Endothelial cell (in vitro differentiated cells): ENCODE measurements at places on chromosomes 3 and 15.

DNA sequence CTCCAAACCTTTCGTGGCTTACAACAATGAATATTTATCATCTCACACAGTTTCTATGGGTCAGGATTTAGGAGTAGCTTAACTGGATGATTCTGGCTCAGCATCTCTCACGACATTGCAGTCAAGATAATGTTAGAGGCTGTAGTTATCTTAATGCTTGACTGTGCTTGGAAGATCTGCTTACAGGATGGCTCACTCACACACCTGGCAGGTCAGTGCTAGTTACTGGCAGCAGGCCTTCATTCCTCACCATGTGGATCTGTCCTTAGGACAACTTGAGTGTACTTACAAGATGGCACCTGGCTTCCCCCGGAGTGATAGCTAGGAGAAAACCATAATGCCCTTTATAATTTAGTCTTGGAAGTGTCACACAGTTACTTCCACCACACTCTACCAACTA, 32.8 kb upstream of the OXTR start:
- DNase-seq, result no peak

GRCh38 chr15:87477737-87478686, 778.5 kb downstream of the NTRK3 start:
- DNase-seq, result no peak

DNA sequence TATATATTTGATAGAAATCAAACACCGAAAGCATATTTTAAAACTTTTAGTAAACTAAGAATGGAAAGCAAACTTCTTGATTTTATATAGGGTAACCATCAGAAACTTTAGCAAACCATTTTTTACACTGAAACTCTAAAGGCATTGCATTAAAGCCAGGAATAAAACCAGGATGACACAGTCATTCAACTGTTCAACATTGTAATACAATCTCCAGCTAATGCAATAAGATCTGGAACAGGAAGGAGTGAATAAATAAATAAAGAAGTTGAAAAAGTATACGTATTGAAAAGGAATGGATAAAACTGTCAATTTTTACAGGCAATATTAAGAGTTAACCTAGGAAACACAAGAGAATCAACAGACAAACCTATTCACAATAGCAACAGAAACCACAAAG, 181.9 kb upstream of the TTC14 start:
- DNase-seq, result no peak

DNA sequence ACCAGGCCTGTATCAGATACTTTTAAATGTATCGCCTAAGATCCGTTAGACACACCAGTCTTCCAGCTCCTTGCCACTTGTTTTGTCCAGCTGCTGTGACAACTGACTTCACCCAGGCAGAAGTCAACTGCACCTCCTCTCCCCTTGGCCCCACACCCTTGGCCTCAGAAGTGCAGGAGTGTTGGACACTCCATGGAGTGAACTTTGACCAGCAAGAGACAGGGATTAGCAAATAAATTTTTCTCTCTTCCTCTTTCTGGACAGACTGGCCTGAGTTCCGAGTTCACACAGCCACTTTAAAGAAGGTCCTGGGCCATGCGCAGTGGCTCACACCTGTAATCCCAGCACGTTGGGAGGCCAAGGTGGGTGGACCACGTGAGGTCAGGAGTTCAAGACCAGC, 2.9 kb upstream of the CLN6 start:
- DNase-seq, result no peak

DNA sequence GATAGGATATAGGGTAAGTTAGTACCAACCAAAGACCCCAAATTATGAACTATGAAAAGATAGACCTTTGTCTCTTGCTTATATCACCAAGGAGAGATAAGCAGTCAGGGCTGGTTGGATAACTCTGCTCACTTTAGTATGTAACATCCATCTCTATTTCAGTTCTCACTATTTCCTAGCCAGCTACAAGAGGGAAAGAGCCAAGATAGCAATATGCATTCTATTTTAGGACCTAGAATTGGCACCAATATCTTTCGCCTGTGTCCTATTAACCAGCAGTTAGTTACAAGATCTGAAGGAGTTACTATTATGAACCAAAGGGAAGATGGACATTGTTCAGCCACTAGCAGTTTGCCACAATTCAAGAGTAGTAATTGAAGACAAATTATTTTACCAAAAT, 457.5 kb downstream of the NSUN3 start:
- DNase-seq, result no peak

DNA sequence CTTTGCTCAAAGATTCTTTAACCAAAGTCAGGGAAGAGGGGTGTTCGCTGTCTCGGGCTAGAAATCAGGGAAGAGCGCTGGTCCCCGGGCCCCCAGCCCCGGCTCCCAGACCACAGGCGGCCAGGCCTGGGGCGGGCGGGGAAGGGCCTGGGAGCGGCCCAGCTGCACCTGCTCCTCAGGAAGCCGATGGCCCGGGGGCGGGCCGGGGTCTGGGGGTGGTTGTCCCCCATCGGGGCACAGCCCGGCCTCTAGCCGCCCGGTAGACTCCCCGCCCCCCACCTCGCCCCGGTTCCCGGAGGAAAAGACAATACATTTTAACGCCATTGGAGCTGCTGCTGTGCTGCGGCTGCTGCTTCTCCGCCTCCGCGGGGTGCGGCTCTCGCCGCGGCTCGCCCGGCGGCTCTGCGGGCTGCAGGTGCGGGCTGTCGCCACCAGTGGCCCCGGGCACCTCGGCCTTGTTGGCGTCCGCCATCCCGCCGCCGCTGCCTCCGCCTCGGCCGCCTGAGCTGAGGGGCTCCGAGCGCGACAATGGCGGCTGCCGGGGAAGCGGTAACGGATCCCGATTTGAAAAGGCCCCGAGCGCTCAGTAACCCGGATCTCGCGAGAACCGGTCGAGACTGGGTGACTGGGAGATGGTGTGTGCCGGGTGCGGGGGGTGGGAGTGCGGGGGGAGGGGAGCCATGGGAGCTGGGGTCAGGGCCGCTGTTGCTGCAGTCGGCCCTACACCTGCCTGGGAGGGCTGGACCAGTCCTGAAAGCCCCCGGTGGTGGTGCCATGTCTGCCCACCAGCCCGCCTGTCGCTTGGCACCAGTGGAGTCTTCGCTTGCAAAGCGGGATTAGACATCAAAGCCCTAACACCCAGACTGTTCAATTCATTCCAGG, at the start of gene MYEF2:
Gene MYEF2 (minus strand): TSS at position 530 of the 882 bp plus-strand sequence. CDS start 58 bp downstream, at position 472.
- DNase-seq, result peak; percentile 85

- DNase-seq, result no peak
Observed at GRCh38 chr3:150803440-150803985, 40.5 kb upstream of the SIAH2 start.

GRCh38 chr15:78681281-78682003, 40.4 kb upstream of the CHRNB4 start:
- no peak for DNase-seq

- no peak for DNase-seq
Observed at GRCh38 chr15:60137711-60138396, 133.7 kb downstream of the FOXB1 start.

DNA sequence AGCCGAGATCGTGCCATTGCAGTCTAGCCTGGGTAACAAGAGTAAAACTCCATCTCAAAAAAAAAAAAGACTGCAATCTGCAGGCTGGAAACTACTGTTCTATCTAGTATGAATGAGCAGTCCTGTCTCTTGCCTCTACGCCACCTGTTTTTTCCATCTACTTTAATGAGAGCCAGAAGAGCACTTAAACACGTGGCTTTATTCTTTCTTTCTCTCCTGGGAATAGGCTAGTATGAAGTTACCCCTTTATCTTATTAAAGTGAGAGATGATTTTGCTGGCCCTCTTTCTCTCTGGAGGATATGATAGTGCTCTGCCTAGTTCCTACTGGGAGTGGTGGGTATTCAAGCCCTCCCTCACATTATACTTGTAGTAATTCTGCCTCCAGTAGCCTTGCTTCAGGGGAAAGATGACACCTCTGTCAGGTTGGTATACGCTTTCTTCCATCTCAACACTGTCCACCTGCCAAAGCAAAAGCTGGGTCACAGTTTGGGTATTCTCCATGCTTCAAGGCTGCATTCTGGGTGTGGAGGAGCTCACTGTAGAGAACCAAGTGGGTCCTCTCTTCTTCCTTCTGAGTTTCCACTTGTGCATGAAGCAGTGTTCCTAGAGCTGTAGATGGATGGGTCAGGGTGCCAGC, 17.8 kb downstream of the MAPKBP1 start:
- DNase-seq, result no peak

- DNase-seq, result no peak
Observed at GRCh38 chr3:14481646-14482036, 58.5 kb downstream of the GRIP2 start.

GRCh38 chr3:23900744-23901143, 16.0 kb downstream of the NKIRAS1 start:
- no peak for DNase-seq

DNA sequence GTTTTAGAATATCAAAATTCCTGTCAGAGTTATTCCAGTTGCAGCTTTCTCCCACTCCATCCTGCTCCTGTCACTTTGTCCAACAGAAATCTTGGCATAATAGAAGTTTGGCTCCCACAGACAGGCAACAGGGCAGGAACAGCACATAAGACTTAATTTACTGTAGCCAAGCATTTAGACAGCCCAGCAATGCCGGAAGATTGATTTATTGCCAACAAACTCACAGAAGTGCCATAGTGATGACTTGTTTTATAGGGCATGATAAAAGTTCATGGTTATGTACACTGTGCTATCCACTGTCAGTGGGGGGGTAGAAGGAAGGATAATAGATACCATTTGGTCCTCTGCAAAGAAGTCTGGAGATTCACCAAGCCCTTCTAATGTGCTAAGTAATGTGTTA, 98.3 kb upstream of the CBLB start:
- DNase-seq, result no peak

GRCh38 chr3:177250151-177250550, 52.9 kb upstream of the TBL1XR1 start:
- DNase-seq, result no peak

- DNase-seq, result no peak
Observed at GRCh38 chr3:192435241-192435640, 292.1 kb downstream of the FGF12 start.

- no peak for DNase-seq
Observed at GRCh38 chr15:58724466-58724865, 25.0 kb downstream of the ADAM10 start.

DNA sequence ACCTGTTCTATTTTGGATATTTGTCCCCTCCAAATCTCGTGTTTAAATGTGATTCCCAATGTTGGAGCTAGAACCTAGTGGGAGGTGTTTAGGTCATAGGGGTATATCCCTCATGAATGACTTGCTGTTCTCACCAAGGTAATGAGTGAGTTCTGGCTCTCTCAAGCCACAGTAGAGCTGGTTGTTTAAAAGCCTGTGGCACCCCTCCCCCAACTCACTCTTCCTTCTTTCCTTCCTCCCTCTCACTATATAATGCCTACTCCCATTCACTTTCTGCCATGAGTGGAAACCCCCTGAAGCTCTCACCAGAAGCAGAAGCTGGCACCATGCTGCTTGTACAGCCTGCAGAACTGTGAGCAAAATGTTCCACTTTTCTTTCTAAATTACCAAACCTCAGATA, 341.1 kb downstream of the SI start:
- no peak for DNase-seq

DNA sequence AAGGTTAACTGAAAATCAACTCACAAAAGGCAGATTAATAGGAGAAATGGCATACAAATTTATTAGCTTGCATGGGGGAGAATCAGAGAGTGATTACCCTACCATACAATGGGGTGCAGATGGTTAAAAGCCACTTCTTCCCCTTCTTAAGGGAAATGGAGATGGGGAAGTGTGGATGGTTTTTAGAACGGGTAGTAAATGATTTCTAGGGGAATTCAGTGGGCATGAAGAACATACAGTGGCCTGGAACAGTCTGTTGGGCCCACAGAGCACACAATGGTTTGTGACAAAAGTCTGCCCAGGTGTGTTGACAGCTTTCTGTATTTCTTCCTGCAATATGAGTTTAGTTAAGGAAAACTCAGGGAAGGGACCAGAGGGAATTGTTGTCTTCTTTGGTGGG, 61.0 kb downstream of the C3orf80 start:
- DNase-seq, result no peak

DNA sequence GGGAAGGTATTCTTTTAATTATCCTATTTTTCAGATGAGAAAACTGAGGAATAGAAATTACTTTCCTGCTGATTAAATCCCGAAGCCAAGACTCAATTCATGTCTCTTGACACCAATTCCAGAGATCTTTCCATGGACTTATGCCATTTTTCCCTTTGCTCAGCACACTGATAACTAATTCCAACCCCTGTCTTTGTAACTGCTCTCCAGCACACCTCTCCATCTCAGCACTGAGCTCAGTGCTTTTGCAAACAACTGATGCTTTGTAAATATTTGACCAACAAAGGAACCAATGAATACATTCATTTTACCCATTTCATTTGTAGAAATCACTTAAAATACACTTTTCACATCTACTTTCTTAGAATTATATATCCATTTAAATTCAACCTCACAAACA, 249.1 kb downstream of the IL5RA start:
- no peak for DNase-seq

DNA sequence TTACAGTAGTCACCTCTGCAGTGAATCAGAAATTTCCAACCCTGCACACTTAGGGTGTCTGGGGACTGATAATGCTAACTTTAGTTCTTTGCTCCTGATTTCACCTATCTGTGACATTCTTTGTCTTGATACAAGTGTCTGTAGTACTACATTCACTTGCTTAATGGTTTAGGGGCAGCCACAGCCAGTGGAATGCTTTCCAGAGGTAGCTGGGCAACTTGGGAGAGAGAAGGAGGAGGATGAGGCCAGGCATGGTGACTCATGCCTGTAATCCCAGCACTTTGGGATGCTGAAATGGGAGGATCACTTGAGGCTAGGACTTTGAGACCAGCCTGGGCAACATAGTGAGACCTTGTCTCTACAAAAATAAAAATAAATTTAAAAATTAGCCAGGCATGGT, 8.5 kb downstream of the BAHD1 start:
- DNase-seq, result no peak

- peak; percentile 7 for DNase-seq
Observed at GRCh38 chr3:62233065-62233464, 140.3 kb downstream of the FEZF2 start.

GRCh38 chr3:117998071-117998470, 1036.6 kb downstream of the IGSF11 start:
- DNase-seq, result no peak

- DNase-seq, result no peak
Observed at GRCh38 chr15:89401631-89402517, 67.2 kb upstream of the POLG start.

- no peak for DNase-seq
Observed at GRCh38 chr15:67854358-67854757, 14.5 kb upstream of the RNU6-1 start.

GRCh38 chr3:104214277-104214676, 1152.4 kb upstream of the ALCAM start:
- no peak for DNase-seq

DNA sequence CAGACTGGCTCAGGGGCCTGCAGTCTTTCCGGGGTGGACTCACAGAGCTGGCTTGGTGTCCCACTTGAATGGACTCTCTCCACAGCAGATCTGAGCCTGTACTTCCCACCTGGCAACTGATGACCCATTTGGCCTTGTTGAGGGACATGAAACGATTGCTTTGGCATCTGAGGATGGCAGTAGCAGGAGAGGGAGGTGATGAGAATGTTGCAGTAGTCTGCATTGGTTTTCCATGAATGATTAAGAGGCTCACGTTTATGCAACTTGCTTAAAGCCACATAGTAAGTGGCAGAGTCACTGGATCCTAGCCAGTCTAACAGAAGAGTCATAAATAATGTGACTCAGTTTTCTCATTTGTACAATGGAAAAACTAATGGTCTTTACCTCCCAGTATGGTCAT, 21.9 kb downstream of the IL20RB start:
- no peak for DNase-seq

GRCh38 chr3:37763309-37763708, 98.4 kb upstream of the CTDSPL start:
- no peak for DNase-seq

GRCh38 chr3:172288651-172289050, 159.6 kb downstream of the GHSR start:
- DNase-seq, result no peak
